HT1080 (cell line): ENCODE measurements at places on chromosomes 5 and 9.

DNA sequence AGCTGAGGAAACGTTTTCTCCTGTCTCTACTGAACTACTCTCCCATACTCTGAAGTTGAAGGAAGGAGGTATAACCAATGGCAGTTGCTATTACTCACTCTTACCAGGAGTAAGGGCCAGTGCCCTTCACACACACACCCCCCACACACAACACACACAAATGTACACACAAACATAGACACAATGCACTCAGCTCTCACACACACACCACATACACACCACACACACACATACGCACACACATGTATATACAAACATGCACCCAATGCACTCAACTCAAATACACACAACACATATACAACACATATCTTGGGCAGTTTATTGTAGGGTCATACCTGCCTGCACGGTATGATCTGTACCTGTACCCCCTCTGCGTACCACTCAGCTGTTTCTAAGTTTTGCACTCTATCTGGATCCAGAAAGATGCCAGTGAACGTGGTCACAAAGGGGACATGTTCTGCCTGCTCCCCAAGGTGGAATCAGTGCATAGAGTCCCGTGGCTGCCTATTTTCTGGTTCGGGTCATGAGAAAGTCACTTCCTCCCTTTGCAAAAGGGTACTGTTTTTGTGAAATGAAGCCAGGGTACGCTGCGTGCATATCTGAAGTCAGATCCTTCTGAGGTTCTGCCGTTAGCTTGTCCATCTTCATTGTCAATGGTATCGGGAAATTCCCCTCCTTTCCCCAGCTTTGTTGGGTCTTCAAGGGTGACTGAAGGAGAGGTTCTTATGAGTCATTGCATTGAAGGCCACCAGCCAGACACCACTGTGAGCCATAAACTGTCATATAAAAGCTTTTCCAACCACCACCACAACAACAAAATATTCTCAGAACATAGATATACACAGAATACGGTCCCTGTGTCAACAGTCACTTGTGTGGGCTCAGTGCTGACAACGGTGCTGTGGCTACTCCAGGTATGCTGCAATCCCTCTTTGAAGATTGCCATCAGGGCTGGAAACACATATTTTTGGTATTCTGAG lies 131.9 kb downstream of the UGCG start:
- no peak for DNase-seq

DNA sequence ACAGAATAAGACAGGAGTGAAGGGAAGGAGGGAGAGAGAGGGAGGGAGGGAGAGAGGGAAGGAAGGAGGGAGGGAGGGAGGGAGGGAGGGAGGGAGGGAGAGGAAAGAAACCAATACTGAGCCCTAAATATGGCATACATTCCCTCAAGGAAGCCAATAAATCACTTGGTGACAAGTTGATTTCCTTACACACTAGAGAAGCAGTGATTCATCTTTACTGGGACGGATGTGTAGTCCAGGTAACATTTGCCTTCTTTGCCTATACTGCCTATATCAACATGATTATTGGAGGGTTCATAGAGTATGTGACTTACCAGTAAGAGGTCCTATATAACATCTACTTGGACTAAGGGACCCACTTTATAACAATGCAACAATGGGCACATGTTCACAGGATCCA lies 83.2 kb downstream of the TRIM36 start:
- DNase-seq = peak; percentile 10

- DNase-seq = no peak
These were observed 13.6 kb downstream of the LCN10 start for GRCh38 chr9:136729144-136729543.

DNA sequence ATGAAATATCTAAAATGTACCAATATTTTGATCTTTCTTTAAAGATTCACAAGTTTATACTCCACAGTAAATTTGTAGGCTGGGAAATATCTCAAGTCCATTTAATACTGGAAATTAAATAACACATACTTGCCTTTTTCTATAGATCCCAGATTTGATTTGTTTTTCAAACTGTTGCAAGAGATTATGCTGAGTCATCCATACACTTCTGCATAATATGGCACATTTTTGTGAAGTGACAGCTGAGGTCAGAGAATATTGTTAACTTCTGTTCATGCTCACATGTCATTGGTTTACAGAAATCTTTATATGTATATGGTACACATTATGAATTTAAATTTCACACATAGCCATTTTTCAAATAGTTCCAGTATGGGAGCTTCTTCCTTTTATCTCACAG lies 1066.3 kb upstream of the NUDT12 start:
- no peak for DNase-seq

GRCh38 chr5:63141591-63141990 lies 563.0 kb downstream of the LRRC70 start:
- no peak for DNase-seq
